ENCODE measurements at places on chromosomes 6 and 20. TPM values are rescaled to one million over a fixed set of nuclear protein-coding genes. Genes with fewer than 3 reads are reported as not detected.

The KIAA1755 gene
- total RNA-seq = not detected

The MDFI gene
- total RNA-seq = 19.5 TPM

The NCOA7 gene
- total RNA-seq = 18.7 TPM

The SLC22A16 gene
- not detected for total RNA-seq

The MYB gene
- total RNA-seq = not detected

The PRDM13 gene
- total RNA-seq = not detected

The NRN1 gene
- total RNA-seq = 42.9 TPM

The DCDC2 gene
- total RNA-seq = not detected

The RBBP8NL gene
- total RNA-seq = not detected

The LHFPL5 gene
- total RNA-seq = not detected

The PSMA7 gene
- 683 TPM for total RNA-seq

The SLC17A3 gene
- total RNA-seq = not detected

The CST2 gene
- not detected for total RNA-seq

The MACROD2 gene
- not detected for total RNA-seq

The NHLRC1 gene
- 2.9 TPM for total RNA-seq

The TBXT gene
- not detected for total RNA-seq

The RGS19 gene
- 29.3 TPM for total RNA-seq

The SEMG1 gene
- total RNA-seq = not detected

The SERAC1 gene
- total RNA-seq = 3.6 TPM

The STK35 gene
- 11.9 TPM for total RNA-seq

The C20orf202 gene
- total RNA-seq = not detected

The TCF21 gene
- total RNA-seq = not detected

The TNXB gene
- 3.3 TPM for total RNA-seq

The GPR63 gene
- total RNA-seq = under 0.01 TPM

The HTR1B gene
- total RNA-seq = 6.1 TPM

The CYP39A1 gene
- 0.20 TPM for total RNA-seq

The CEP43 gene
- 13.0 TPM for total RNA-seq

The CPNE5 gene
- total RNA-seq = 3.3 TPM

The REM1 gene
- total RNA-seq = not detected

The CEP162 gene
- total RNA-seq = 3.5 TPM

The PRND gene
- total RNA-seq = not detected

The GRIK2 gene
- total RNA-seq = not detected

The BPIFB1 gene
- not detected for total RNA-seq

The RIPPLY2 gene
- not detected for total RNA-seq

The BPIFB6 gene
- not detected for total RNA-seq

The TCP11 gene
- total RNA-seq = not detected

The MROH8 gene
- 0.27 TPM for total RNA-seq

The MUC21 gene
- not detected for total RNA-seq

The TRIM40 gene
- not detected for total RNA-seq

The NNAT gene
- total RNA-seq = not detected

The TMEM244 gene
- total RNA-seq = not detected

The TRAPPC3L gene
- 0.10 TPM for total RNA-seq

The FAM209B gene
- total RNA-seq = not detected

The SPATS1 gene
- not detected for total RNA-seq

The MEP1A gene
- not detected for total RNA-seq

The GABRR1 gene
- total RNA-seq = not detected

The BHLHE23 gene
- total RNA-seq = not detected

The HRH3 gene
- total RNA-seq = not detected

The HDGFL1 gene
- not detected for total RNA-seq

Data from mammary microvascular endothelial cell (primary cell).